ENCODE measurements at places on chromosomes 2 and 18.
A peak's percentile ranks its signal among the peaks of the same experiment; 100 is the strongest.

DNA sequence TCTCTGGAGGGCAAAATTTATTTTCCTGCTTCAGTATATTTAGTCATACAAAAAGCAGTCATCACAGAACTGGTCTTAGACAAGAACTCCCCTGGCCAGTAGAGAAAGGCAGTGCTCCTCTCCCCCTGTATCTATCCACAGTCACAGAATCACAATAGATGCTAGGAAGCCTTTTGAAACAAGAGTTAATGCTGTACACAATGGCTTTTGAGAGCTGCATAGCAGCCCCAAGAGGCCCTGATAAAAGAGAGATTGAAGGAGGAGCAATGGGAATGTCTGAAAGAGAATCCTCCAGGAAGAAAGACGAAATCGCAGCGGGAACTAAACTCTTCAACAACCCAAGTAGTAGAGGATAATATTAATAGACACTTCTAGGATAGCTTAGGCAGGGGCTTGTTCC, 330.2 kb downstream of the RBM43 start:
- DNase-seq = no peak

DNA sequence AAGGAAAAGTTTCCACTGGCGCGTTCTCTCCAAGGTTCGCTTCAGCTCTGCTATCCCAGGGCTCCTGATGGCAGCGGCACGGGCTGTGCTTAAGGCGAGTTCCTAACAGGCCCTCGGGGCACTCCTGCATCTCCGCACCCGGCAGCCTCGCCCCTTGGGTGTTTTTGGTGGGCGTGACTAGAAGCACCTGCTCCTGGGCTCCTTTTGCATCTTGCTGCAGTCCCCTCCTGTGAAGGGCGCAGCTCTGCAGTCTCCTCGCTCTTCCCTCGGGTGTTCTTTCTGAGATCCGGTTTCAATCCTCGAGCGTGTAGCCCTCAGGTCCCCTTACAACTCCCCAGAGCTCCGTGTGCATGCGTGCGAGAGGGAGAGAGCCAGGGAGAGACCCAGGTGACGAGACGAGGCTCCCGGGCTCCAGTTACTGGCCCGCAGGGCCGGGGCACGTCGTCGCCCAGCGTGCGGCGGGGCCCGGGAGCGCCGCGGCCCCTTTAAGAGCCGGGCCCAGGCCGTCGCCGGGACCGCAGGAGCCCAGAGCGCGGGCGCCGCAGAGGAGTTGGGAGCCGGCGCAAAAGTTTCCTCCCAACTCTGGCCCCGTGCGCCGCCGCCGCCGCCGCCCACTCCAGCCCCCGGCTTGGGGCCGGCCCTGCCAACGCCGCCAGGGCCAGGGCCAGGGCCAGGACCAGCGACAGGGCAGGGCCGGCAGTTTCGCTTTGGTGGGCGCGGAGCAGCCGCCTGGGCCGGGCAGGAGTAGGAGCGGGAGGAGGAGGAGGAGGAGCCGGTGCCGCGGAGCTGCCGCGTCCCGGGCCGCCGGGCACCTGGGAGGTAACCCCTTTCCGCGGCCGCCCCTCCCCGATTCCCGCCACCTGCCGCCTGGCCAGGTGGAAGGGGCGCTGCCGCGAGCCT, at the start of gene PARD3B:
TSS of gene PARD3B (plus strand) at position 515 of the 900 bp plus-strand sequence. CDS start 525 bp downstream, outside the sequence.
- DNase-seq = peak; percentile 7

DNA sequence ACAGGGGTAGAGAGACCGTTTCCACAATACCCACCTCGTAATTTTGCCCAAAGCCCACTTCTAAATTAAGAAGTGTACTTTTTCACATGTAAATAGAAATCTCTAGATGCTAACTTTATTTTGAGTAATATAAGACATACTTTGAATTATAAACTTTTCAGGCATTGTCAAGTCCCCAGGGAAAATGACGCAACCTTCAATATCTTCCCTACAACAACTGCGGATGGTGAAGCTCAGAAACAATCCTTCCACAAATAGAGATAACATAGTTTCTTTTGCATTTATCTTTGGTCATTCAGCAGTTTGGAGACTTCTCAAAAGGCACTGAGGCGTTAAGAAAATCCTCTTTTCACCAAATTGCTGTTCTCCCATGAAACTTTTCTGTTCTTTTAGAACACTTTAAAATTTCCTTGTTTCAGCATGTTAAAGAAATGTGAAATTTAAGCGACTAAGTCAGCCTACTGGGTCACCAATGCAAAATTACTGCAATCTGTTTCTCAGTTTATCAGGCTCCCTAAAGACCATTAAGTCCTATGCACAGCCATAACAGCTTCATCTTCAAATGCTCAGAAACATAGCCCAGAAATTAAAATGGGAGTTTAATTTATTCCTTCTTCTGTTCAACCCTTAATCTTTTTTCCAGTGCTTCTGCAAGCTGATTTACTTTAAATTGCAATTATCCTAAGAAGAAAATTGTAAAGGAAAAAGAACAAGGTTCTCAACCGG, 118.3 kb upstream of the DNAJC10 start:
- DNase-seq = no peak

DNA sequence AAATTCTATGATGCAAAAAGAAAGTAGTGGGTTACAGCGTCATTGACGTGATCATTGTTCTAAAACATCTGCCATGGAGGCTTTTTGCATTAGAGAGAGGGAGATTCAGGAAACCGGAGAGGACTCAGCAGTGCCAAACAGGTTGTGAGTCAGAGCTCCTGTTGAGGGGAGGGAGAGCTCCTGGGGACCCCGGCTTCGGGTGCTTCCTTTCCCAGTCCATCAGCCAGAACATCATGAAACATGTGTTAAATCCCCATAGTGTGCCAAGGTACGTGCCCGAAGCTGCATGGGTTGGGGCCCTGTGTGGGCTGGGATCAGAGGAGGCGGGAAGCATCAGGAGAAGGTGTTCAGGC, 791 bp upstream of the CYRIA start:
- DNase-seq = peak; percentile 27

GRCh38 chr2:162938387-162938786, 99.8 kb upstream of the KCNH7 start:
- no peak for DNase-seq

- no peak for DNase-seq
Measured at GRCh38 chr2:81706856-81707255, 1402.3 kb upstream of the LRRTM1 start.

GRCh38 chr2:181723731-181724130, 43.4 kb upstream of the NEUROD1 start:
- no peak for DNase-seq

DNA sequence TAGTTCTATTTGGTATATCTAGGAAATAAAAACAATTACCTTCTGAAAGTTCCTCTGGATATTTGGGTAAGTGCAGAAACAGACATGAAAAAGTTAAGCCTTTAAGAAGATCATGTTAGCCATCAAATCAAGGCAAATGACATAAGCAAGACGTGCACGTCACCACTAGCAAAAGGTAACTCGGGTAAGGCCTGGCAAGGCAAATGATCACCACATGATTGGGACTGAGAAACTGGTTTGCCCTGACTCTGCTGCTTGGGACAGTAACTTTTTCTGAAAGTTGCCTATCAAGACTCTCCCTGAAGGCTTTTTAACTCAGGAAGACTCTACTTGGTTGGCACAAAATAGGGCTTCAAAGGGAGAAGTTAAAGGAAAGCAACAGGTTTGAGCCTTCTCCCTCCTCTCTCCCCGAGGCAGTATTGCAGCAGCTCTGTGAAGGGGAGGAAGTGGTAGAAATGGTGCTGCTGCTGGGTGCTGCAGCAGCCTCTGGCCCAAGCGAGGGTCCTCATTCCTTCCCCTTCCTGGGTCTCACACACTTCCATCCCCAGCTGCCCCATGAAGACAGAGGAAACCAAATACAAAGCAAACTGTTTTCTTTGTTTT, 17.1 kb upstream of the TMEM237 start:
- no peak for DNase-seq

GRCh38 chr2:3626118-3626811, 31.4 kb downstream of the COLEC11 start:
- DNase-seq = no peak

GRCh38 chr18:55161916-55162315, 202.7 kb upstream of the CCDC68 start:
- DNase-seq = no peak

GRCh38 chr2:9694661-9695234, 64.0 kb upstream of the YWHAQ start:
- DNase-seq = no peak

DNA sequence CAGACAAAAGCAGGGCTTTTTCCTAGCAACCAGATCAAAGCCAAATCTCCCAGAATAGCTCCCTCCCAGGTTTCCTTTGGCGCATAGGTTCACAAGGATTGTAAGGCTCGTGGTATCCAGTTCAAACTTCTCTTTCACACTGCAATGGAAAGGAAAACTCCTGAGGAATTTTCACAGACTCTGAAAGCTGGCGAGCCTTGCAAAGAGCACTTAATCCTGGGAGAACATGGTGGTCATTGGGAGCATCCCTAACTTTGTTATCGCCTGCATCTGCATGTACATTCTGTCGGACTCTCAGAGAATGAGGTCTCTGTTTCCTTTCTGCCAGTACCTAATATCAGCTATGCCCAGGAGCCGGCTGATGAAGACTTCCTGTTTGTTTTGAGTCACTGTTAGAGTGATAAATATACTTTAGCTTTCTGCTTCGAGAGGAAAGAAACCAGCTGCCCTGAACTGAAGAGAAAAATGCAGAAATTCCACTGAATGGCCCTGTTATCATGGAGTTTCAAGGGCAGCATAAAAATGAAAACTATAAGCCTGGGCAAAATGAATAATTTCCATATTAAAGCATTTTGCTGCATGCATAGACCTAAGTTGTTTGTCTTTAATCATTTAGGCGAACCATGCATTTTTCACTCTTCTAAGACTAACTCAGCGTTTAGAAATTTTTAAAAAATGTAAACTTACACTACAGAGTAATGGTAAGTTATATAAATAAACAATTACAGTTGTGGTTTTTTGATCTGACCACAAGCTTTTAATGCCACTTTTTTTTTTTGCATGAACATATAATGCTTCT, 76.4 kb upstream of the ZEB2 start:
- peak; percentile 47 for DNase-seq

DNA sequence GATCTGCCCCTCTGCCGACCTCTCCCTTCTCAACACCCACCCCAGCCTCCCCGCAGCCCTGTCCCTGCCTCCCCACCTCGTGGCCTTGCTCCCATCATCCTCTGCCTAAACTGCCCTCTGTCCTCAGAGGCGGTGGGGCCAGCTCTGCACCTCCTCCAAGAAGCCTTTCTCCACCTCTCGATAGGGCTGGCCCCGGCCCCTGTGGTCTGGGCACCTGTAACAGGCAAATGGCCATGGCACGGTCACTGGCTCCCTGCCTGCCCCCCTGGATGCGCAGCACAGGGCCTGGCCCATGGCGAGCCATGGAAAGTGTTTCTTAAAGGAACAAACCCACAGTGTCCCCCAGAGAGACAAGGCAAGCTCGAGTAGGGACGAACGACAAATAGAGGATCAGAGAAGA, 42.0 kb downstream of the MYO7B start:
- no peak for DNase-seq

DNA sequence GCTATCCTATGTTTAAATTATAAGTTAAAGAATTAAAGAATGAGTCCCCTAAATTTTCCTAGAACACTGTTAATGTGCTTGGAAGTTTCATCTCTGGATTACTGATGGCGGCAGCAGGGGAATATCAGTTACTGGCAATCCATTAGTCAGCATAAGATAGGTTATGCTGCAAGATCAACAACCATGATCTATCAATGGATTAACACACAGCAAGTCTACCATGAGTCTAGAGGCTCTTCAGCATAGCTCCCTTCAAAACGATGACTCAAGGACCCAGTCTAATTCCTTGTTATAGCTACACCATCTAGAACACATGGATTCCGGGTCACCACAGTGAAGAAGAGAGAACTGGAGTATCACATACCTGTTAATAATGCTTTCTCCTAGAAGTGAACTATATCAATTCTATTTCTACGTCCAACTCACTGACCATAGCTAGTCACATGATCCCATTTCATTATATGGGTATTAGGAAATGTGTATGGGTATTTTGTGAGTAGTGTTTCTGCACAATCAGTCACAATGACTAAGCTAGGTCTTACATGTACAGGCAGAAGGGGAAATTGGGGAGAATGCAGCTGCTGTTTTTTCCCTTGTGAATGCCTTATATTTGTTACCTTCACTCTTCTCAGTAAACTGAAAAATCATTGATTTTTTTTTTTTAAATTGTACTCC, 108.3 kb upstream of the MAPRE2 start:
- DNase-seq = no peak

DNA sequence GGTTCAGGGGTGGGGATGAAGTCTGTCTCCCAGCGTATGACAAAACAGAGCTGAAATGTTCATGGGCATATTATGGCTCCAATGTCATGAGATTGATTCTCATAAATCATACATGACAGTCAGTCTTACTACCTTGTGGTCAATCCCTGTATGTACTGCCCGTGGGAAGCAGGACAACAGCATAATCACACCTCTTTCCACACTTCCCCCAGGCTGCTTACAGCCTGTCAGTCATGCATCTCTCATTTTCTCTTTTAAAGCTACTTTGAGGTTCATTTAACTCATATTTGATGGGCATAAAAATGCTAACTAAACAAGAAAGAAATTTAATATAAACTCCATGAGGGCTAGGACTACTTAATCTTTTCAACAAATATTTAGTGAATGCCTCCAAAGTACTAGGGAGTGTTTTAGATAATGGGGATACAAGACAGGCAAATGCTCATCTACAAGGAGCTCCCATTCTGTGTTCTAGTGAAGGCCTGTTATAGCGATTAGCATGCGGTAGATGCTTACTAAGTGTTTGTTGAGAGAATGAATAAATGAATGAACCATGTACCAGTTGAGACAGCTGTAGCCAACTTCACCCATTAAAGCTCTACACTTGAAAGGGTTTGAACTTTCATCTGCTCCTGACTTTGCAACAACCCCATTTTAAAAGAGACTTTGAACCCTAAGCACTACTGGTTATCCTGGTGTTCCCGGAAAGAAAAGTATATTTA, 89.1 kb downstream of the ALPK2 start:
- DNase-seq = no peak

- DNase-seq = peak; percentile 9
Measured at GRCh38 chr2:119821266-119821665, 61.5 kb downstream of the PTPN4 start.

- DNase-seq = no peak
Measured at GRCh38 chr2:152319822-152320570, 15.0 kb upstream of the FMNL2 start.

GRCh38 chr2:74525717-74526648, at the start of gene DQX1:
DQX1 (minus strand) TSS chr2:74526231; CDS start chr2:74525729, 502 bp downstream.
- no peak for DNase-seq

- DNase-seq = no peak
Measured at GRCh38 chr2:126788652-126789051, 110.0 kb upstream of the TEX51 start.

Data from immature natural killer cell (primary cell).